ENCODE measurements at places on chromosomes 12 and 14. TPM values are rescaled to one million over a fixed set of nuclear protein-coding genes. Genes with fewer than 3 reads are reported as not detected.
A peak's percentile ranks its signal among the peaks of the same experiment; 100 is the strongest.

DNA sequence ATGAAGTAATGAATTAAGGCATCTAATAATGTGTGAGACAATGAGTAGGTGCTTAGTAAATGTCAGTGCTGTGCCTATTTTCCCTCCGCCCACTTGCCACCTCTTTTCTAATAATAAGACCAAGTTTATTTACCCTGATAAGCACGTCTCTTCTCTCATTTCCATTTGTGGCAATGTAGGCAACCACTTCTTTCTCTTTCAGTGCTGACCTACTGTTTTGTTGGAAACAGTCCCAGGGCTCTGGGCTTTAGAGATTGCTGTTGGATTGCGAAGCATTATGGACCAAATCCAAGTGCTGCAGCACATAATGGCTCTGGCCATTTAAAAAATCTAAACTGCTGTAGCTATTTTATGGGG, 141.3 kb upstream of the PLEKHG7 start:
- no peaks in the 10 kb centered on the region for H3K27me3 ChIP-seq
- H3K4me3 ChIP-seq: no peak overlapping the region
- no peaks in the 10 kb centered on the region for H3K36me3 ChIP-seq
- DNase-seq: no peak

- no peak overlapping the region for H3K4me3 ChIP-seq
- peaks cover 13% of the 10 kb centered on the region for H3K36me3 ChIP-seq
- H3K27ac ChIP-seq: no peak overlapping the region
- H3K4me1 ChIP-seq: peaks cover 35% of the 10 kb centered on the region
- no peak for DNase-seq
Observed at GRCh38 chr12:8685051-8685450, 12.7 kb upstream of the RIMKLB start.

- no peak for DNase-seq
- peaks cover 4% of the 10 kb centered on the region for H3K4me1 ChIP-seq
- peaks cover 57% of the 10 kb centered on the region for H3K27me3 ChIP-seq
- H3K27ac ChIP-seq: no peak overlapping the region
- H3K36me3 ChIP-seq: no peaks in the 10 kb centered on the region
- peak overlapping the region; percentile 73 for H3K4me3 ChIP-seq
Observed at GRCh38 chr14:55130196-55130550, 1.1 kb downstream of the LGALS3 start.

DNA sequence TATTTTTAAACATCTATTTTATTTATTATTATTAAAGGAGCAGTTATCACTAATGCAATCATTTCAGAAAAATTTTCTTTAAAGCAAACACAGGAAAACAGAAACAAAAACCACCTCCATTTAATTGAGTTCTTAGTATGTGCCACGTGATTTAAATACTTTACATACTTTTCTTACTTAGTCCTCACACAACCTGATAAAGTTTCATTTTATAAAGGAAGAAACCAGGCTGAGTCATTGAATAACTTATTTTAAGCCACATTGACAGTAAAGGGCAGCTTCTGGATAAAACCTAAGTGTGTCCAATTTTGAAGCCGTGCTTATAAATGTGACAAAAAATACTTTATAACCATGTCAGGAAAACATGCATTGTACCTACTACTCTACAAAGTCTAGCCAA, 57.1 kb upstream of the PCED1B start:
- no peaks in the 10 kb centered on the region for H3K4me1 ChIP-seq
- no peak for DNase-seq
- no peaks in the 10 kb centered on the region for H3K36me3 ChIP-seq
- H3K27me3 ChIP-seq: peaks cover 3% of the 10 kb centered on the region
- no peak overlapping the region for H3K4me3 ChIP-seq

- no peaks in the 10 kb centered on the region for H3K27me3 ChIP-seq
- DNase-seq: no peak
- no peak overlapping the region for H3K27ac ChIP-seq
- no peaks in the 10 kb centered on the region for H3K36me3 ChIP-seq
Observed at GRCh38 chr14:88342980-88343379, 19.9 kb upstream of the KCNK10 start.

RPL10L gene
- total RNA-seq: not detected

DNA sequence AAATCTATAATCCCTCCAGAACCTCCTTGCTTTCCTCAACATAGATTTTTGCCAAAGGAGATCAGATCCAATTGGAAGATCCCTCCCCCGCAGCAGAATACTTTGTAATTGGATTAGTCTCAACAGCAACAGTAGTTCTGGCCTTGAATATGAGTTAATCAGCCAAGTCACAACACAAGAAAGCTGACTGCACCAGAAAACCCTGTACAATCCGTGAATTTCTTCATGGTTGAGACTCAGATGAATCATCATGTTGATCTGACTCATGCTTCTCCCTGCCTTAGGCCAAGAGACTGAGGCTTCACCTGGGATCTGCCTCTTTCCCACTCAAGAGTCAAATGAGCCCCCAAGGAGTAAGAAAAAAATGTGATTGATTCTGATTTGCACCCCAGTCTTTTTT, 3.0 kb upstream of the METTL17 start:
- H3K4me3 ChIP-seq: no peak overlapping the region
- DNase-seq: no peak
- peaks cover 8% of the 10 kb centered on the region for H3K36me3 ChIP-seq
- H3K4me1 ChIP-seq: peaks cover 15% of the 10 kb centered on the region
- H3K27me3 ChIP-seq: peaks cover 11% of the 10 kb centered on the region

DNA sequence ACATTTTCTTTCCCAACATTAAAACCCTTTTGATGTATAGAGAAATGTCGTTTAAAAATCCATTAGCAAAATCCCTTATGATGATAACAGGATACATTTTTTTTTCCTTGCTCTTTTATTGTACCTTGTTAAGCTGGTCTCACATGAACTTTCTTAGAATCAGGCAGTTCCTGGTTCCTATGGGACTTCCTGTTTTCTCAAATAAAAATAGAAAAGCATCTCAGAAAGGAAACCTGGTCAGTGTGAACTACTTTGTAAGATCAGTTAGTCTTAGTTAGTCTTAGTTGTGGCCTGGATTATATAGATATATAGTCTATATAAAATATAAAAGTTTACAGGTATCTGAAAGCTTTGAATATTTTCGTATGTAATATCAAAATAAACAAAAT, 40.3 kb downstream of the LEMD3 start:
- H3K27me3 ChIP-seq: no peaks in the 10 kb centered on the region
- H3K36me3 ChIP-seq: peaks cover 4% of the 10 kb centered on the region
- no peak for DNase-seq
- peaks cover 26% of the 10 kb centered on the region for H3K4me1 ChIP-seq
- no peak overlapping the region for H3K4me3 ChIP-seq

UNC79 gene
- total RNA-seq: 2.4 TPM

AEBP2 gene
- 61.9 TPM for total RNA-seq

- H3K36me3 ChIP-seq: peaks cover 14% of the 10 kb centered on the region
- no peak overlapping the region for H3K27ac ChIP-seq
- H3K4me3 ChIP-seq: no peak overlapping the region
- DNase-seq: no peak
- peaks cover 7% of the 10 kb centered on the region for H3K27me3 ChIP-seq
Observed at GRCh38 chr12:117125767-117126166, 26.6 kb upstream of the TESC start.

DNA sequence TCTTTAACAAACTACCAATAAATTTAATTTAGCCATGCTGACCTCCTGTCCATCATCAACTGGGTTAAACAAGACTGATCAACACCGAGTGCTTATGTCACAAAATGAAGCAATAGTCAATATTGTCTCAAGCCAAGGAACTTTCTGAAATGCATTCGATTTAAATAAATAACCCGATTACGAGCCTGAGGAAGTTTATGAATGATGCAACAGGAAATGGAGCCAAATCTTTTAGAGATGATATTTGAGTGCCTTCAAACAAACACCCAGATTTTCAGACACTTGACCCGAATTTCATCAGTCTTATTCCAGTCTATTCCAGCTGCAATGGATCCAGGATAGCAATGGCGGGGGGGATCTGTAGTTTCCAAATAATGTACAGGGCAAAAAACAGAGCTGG, 27.9 kb downstream of the FAR2 start:
- peaks cover 10% of the 10 kb centered on the region for H3K4me1 ChIP-seq
- H3K27ac ChIP-seq: no peak overlapping the region
- H3K36me3 ChIP-seq: peaks cover 34% of the 10 kb centered on the region

DNA sequence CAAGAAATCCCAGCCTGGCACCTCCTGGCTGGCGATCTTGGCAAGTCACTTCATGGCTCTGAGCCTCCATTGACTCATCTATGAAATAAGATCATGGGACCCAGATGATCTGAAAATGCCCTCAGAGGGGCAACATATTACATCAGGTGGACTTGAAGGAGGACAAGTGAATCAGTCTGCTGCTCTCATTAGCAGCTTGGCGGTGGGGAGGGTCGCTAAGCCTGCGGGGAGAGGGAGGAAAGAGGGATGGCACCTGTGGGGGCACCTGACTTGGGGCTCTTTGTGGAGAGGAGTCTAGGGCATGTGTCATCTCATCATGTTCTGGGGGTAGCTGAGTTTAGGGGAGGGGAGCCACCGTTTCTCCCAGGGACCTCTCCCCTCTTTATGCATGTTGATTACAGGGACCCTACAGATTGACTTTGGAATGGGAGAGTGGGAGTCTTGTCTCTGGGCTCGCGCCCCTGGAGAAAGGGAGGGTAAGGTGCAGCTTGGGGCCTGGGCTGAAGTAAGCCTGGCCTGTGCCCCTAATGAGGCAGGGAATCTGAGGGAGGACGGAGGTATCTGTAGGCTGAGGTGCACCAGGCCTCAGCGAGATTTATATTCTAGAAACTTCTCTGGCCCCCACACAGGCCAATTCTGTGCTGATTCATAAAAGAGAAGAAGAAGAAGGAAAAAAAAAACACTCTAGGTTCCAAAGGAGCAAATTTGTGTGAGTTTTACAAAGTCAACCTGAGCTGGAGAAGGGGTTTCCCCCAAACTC, 29.3 kb upstream of the BATF start:
- no peaks in the 10 kb centered on the region for H3K27me3 ChIP-seq
- H3K4me3 ChIP-seq: no peak overlapping the region
- H3K27ac ChIP-seq: peak overlapping the region; percentile 38
- no peaks in the 10 kb centered on the region for H3K4me1 ChIP-seq

ZNF410 gene
- 19.3 TPM for total RNA-seq

DNA sequence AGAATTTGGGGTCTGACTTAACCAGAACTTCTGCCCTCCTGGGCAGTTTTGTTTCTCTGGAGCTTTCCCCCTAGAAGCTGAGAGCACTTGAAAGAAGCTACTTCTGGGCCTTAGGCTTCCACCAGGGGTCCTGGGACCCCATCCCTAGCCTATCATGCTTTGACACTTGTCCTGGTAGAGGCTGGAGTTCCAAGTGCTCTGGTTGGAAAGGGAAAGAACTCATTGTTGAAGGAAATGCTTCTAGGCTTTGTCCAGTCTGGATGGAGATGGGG, 1.4 kb upstream of the COL2A1 start:
- H3K36me3 ChIP-seq: no peaks in the 10 kb centered on the region
- H3K27ac ChIP-seq: no peak overlapping the region
- H3K4me1 ChIP-seq: peaks cover 38% of the 10 kb centered on the region
- H3K27me3 ChIP-seq: peaks cover 100% of the 10 kb centered on the region
- H3K4me3 ChIP-seq: peak overlapping the region; percentile 79

DNA sequence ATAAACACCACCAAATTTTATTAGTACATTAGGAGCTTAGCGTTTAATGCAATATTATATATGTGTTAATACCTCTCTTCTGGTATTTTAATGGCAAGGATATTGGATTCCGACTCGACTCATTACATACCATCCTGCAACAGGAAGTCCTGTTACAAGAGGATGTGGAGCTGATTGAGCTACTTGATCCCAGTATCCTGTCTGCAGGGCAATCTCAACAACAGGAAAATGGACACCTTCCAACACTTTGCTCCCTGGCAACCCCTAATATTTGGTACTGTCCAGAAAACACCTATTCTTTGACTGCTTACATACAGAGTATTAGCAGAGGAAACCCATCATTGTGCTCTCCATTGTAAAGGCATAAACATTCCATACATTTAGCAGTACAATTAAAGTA, 45.2 kb downstream of the VEZT start:
- H3K27ac ChIP-seq: no peak overlapping the region
- H3K4me3 ChIP-seq: no peak overlapping the region
- H3K4me1 ChIP-seq: peaks cover 9% of the 10 kb centered on the region
- H3K27me3 ChIP-seq: no peaks in the 10 kb centered on the region
- peaks cover 27% of the 10 kb centered on the region for H3K36me3 ChIP-seq

DNA sequence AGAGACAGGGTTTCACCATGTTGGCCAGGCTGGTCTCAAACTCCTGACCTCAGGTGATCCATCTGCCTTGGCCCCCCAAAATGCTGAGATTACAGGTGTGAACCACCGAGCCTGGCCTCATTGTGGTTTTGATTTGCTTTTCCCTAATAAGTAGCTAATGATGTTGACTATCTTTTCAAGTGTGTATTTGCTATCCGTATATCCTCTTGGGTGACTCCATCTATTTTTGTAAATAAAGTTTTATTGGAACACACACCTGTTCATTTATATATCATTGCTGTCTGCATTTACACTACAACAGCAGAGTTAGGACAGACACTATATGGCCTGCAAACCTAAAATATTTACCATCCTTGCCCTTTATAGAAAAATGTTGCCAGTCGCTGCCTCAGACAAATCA, 13.7 kb upstream of the HRK start:
- no peak overlapping the region for H3K27ac ChIP-seq
- H3K27me3 ChIP-seq: peaks cover 6% of the 10 kb centered on the region
- no peak overlapping the region for H3K4me3 ChIP-seq
- no peaks in the 10 kb centered on the region for H3K4me1 ChIP-seq
- no peak for DNase-seq
- no peaks in the 10 kb centered on the region for H3K36me3 ChIP-seq

PRH2 gene
- total RNA-seq: not detected

PELI2 gene
- total RNA-seq: 18.6 TPM

DNA sequence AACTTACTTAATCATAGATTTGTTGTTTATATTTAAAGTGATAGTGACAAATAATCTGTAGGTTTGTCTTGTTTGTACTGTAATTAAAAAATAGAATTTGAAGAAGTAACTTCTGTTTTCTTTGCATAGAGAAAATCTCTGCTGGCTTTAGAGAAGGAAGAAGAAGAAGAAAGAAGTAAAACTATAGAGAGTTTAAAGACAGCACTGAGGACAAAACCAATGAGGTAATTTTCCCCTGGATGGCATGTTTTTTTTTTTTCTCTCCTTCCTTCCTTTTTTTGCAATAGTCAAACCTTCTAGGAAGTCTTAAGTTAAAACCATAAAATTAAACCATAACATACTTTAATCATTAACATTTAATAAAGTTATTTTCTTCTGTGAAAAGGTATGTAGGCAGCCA, 131.9 kb downstream of the DAAM1 start:
- no peak for DNase-seq
- H3K4me1 ChIP-seq: peaks cover 5% of the 10 kb centered on the region
- no peaks in the 10 kb centered on the region for H3K27me3 ChIP-seq
- no peak overlapping the region for H3K4me3 ChIP-seq

- peaks cover 20% of the 10 kb centered on the region for H3K4me1 ChIP-seq
- no peaks in the 10 kb centered on the region for H3K36me3 ChIP-seq
- DNase-seq: no peak
- no peaks in the 10 kb centered on the region for H3K27me3 ChIP-seq
Observed at GRCh38 chr12:99450036-99450630, 197.4 kb upstream of the GARIN6 start.

BATF gene
- total RNA-seq: not detected

- no peak for DNase-seq
- H3K4me3 ChIP-seq: no peak overlapping the region
- H3K27me3 ChIP-seq: peaks cover 19% of the 10 kb centered on the region
- peaks cover 32% of the 10 kb centered on the region for H3K4me1 ChIP-seq
- no peaks in the 10 kb centered on the region for H3K36me3 ChIP-seq
Observed at GRCh38 chr12:104462931-104463339, 6.2 kb downstream of the CHST11 start.

GRCh38 chr14:93315575-93315974, 17.3 kb downstream of the BTBD7 start:
- DNase-seq: no peak
- no peaks in the 10 kb centered on the region for H3K27me3 ChIP-seq
- H3K4me3 ChIP-seq: no peak overlapping the region

DNAH10 gene
- total RNA-seq: 0.09 TPM

GRCh38 chr12:2813214-2814185, 1.0 kb downstream of the ITFG2 start:
- no peaks in the 10 kb centered on the region for H3K27me3 ChIP-seq
- peak overlapping the region; percentile 99 for H3K4me3 ChIP-seq
- DNase-seq: peak; percentile 54
- peaks cover 17% of the 10 kb centered on the region for H3K36me3 ChIP-seq
- H3K27ac ChIP-seq: peak overlapping the region; percentile 90

All from WTC11 (cell line).